CD4-positive, alpha-beta T cell treated with Interleukin-15 for 1 hour (primary cell): ENCODE measurements at places on chromosomes 3 and 15.

GRCh38 chr3:121624147-121624899 is 31.1 kb downstream of the FBXO40 start:
- DNase-seq, result no peak

DNA sequence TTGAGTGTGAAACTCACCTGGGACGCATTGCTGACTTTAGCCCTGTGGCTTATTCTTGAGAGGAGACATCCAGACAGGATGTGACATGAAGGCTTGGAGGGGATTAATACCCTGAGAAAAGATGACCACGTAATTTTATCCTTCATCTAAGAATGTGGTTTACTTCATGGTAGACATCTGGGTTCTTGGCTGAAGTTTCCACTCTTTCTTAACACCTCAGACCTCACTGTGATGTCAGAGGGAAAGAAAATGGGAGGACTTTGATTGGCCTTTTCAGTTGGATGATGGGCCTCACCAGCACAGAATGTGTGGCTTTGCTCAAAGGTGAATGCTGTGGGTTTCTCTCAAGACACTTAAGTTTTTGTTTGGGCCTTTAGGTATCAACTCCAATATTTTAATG is 16.5 kb downstream of the GORASP1 start:
- no peak for DNase-seq

DNA sequence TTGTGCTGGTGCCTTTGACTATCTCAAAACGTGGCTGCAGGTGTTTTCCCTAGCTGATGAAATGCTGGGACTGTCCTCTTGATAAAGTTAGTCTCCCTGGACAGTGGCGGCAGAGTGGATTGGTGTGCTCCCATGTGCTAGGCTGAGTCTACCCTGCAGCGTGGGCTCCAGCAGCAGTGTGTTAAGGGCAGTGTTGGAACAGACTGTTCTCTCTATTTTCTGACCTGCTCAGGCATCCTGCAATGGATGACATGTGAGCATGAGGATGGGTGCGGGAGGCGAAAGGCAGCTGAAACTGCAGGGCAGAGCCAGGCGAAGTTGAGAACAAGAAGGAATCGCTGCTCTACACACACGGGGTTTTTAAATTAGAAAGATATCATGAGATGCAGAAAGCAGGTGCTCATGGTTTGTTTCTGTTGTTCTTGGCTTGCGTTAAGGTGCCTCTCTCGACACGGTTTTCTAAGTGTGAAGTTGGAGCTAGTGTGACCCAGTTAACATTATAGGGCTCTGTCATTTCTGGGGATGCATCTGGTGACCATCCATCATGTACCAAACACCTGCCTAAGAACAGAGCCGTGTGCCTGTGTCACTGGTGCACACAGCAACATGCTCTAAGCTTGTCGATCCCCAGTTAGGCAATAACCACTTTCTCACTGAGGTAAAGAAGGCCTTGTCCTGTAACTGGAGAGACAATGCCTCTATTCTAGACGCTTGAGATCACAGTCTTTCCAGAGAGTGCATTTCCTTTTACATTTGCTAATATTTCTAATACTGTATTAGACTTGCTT is 44.3 kb downstream of the SLCO3A1 start:
- no peak for DNase-seq

GRCh38 chr3:115903843-115904242 is 280.5 kb downstream of the GAP43 start:
- DNase-seq, result no peak

DNA sequence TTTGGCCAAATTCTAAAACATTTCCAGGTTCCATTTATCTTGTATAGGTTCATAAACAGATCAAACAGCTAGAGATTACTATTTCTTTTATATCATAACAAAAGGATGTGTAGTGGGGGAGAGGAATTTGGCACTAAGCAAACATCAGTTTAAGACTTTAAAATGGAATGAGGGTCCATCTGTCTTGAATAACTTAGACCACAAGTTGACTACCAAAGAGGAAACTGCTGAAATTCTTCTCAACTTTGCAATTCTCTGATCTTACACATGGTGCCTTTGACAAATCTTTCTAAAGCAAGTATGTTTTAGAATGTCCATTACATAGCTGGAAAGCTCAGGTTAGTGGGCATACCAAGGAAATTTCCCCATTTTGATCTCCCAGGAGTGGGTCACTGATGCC is 140.5 kb upstream of the ADAMTS9 start:
- DNase-seq, result no peak
